OCI-M1 (cell line): ENCODE measurements at places on chromosomes 12 and 14.

DNA sequence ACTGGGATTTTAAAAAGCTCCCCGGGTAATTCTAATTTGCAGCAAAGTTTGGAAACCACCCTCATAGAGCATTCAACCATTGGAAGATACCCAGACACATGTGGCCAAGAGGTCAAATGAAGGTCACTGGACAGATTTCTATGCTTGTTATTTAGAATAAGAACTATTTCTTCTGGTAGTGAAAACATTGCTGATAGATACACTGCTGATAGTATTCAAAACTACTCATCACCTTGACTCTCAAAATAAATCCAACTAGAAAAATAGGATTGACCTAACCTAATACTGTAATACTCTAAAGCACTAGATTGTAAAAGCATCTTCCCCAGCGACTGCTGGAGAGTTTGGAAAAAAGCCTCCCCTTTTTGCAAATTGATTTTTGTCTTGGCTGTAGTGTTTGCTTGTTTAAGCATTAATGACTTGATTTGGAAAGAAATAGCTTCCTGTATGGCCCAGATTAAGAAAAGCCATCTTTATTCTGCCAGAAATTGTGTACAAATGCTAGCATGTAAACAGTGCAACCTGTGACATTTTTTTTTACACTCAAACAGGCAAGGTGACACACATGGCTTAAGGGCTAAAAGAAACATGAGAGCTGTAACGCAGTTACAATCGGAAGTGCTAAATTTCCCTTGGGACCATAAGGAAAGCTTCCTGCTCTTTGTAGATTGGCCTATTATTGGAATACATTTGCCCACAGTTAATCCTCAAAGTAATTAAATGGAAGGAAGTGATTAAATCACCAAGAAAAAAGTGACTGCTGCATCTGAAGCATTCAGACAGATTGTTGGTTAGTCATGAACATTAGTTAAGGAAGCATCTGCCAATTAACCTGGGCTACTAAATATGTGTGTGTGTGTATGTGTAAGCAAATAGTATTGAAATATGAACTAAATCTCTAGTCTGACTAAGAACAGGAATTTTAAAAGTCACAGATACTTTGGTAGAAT, 356.5 kb upstream of the ATP2B1 start:
- no peak for DNase-seq

DNA sequence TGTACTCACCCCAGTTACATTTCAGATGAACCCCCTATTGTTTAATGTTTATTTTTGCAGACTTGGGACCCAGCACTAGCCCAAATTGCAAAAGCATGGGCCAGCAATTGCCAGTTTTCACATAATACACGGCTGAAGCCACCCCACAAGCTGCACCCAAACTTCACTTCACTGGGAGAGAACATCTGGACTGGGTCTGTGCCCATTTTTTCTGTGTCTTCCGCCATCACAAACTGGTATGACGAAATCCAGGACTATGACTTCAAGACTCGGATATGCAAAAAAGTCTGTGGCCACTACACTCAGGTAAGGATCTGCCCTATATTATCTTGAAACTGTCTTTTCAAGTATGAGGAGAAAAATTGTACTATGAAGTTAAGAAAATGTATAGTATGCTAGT, 1.2 kb downstream of the GLIPR1 start:
- DNase-seq = no peak

GRCh38 chr12:66241061-66242043, 52.3 kb downstream of the IRAK3 start:
- DNase-seq = peak; percentile 64

DNA sequence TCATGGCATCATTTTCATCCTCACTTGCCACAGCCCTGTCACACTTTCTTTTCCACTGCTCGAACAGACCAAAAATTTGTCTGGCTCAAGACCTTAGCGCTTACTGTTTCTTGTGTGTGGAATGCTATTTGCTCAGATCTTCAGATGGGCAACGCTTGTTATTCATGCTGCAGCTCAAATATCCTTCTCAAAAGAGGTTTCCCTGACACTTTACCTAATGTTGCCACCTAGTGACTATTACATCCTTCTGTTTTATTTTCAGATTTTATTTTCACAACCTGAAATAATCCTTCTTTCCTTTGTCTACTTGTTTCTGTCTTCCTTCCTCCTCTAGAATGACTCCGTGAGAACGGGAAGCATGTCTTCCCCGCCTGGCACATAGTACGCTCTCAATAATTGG, 5.6 kb downstream of the FBXO33 start:
- peak; percentile 51 for DNase-seq

- no peak for DNase-seq
Observed at GRCh38 chr12:4225571-4225970, 48.0 kb upstream of the CCND2 start.

DNA sequence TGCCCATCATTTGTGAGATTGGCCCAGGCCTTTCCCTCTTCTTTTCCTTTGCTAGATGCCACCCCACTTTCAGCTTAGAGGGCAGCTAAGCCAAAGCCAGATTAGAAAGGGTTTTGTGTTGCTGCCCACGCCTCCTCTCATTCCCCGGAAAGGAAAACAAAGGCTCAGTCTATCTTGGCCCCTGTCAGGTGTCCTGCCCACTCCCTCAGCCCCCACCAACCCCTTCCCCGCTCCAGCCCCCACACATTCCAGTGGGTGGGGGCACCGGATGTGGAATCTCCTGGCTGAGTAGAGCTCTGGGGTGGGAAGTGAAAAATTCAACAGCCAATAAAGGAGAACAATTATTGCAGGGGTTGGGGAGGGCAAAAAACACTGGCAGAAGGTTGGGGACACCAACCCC, 2.2 kb downstream of the BLOC1S1 start:
- no peak for DNase-seq

DNA sequence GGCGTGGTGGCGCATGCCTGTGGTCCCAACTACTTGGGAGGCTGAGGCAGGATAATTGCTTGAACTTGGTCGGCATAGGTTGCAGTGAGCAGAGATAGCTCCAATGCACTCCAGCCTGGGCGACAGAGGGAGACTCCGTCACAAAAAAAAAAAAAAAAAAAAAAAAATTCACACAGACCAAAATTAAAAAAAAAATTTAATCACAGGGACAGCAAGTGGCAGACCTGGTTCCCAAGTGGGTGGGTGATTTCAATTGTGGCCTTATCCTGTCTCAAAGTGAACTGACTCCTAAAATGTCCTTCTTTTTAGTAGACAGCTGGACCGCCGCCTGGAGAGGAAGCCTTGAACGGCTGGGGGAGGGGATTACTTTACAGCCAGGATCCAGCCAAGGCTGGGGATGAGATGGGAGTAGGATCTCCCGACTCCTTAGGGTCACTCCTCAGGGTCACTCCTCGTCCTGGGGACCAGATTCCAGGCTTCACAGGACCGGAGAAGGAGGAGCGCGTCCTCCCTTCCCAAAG, 1.5 kb upstream of the KCNH3 start:
- no peak for DNase-seq

DNA sequence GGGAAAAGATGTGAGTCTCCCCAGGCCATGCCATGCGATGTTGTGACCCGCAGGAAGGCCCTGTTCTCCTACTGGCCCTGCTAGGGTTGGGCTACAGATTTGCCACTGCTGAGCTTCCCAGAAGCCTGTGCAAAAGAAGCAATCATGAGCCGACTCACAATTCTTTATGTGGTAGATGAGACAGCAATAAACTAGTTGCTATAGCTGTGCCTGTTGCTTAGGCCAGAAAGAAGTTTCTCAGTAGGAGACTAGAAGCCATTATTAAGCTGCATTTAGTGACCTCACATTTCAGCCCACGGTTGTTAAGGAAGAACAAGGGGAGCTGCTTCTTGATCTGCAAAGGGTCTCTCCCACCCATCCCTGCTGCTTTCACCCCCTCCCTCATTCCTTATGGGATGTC, 239.4 kb upstream of the CRY1 start:
- DNase-seq = no peak

- no peak for DNase-seq
Observed at GRCh38 chr14:77142005-77142800, 612 bp upstream of the ZDHHC22 start.

DNA sequence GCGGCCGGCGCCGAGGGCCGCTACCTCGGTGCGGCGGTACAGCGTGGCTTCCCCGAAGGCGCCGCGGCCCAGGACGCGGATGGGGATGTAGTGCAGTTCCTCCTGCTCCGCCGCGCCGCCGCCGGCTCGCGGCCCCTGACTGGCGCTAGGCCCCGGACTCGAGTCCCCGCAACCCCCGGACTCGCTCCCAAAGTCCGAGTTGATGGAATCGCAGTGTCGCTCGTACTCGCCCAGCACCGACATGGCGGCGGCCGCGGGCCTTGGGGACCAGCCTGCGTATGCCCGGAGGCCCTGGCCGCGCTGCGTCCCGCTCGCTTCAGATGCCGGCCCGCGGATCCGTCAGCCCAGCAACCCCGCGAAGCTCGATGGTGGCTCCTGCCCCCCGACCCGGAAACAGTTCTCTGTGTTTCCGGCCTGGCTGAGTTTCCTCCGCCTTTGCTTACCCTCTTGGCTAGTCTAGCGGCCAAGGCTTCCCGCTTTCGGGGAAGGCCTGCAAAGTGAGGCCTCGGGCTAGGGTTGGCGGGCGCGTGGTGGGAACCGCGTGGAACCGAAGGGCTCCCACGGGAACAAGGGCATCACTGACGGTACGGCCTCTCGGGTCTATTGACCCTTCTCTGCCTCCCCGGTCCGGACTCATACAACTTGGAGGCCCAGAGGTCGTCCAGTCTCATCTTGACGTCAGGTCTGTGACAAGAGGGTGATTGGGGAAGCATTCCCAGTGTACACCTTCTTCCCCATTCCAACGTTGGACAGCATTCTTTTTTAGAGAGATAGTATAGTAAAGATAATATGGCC, at the start of gene NEK9:
NEK9 (minus strand) TSS at position 370 of the 795 bp plus-strand sequence; CDS start at position 243, 127 bp downstream.
- peak; percentile 90 for DNase-seq
